Cortex of kidney (tissue), 1 donor: ENCODE measurements at places on chromosomes 7 and 10.

GRCh38 chr10:7301006-7301778, 109.6 kb downstream of the SFMBT2 start:
- no peak for DNase-seq

DNA sequence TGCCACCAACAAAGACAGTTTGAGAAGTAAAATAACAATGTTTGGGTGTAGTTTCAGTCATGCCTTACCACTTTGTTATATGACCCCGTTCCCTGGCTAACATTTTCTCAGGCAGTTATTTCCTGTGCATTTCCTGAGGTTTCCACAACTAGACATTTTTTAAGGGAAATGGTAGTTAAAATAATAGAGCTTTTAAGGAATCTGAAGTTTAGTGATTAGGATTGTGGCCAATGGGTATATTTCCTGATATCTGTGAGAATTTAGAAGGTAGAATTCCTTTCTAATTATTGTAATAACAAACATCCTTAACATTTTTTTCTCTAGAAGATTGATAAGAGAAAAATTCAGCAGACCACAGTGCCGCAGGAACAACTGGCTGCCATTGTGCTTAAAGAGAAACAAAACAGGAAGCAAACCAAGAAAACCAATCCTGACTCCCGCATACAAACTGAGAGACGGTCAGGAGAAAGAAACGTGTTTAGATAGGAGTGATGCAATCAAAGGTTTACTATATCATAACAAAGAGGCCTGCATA, 193.6 kb downstream of the MBL2 start:
- no peak for DNase-seq

- DNase-seq = no peak
Measured at GRCh38 chr7:129845178-129845971, 107.4 kb downstream of the UBE2H start.

DNA sequence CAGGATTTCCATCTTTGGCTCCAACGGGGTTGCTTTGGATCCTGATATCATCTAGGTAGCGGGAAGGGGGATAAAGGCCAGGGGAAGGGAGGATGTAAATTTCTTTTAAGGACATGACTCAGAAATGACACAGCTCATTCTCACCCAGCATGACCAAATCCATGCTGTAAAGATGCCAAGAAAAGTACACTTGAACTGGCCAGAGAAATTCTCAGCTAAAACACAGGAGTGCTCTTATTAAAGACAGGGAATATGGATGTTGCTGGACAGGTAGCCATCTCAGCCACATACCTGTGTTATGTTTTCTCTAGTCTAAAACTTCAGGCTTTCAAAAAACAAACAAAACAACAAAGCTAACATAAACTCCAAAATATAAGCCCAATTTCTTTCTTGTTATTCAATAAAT, 68.3 kb downstream of the NAMPT start:
- DNase-seq = no peak
